Mammary epithelial cell (primary cell): ENCODE measurements at places on chromosomes 4 and X.

- DNase-seq: peak; percentile 80
These were observed 81.8 kb downstream of the TRIML1 start for GRCh38 chr4:188221090-188221489.

DNA sequence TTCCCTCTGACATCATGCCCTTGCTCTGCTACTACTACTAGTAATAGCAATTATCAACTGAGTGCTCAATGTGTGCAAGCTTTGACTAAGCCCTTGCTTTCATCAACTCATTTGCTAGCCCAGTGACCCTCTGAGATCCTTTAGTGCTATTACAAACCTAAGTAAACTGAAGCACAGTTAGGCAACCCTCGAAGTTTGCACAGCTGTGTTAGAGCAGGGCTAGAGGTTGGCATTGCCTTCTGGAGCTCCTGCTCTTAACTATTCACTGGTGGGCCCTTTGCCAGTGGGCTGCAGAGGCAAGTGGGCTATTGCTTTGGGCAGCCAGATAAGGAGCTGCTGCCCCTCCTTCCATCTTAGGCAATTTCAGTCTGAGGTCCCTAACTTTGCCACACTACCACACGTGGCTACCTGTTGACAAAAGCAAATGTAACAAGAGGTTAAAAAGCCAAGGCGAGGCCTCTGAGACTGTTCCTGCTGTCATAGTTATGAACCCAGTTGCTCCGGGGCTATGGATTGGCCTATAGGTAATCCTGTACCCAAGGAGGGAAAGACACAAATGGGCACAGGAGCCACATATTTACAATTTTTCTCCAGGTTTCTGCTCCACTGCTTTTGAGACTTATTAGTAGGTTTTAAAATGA is 41.5 kb upstream of the ANKRD50 start:
- no peak for DNase-seq

GRCh38 chr4:76003035-76003434 is 4.3 kb downstream of the CXCL9 start:
- no peak for DNase-seq

GRCh38 chrX:45428831-45429230 is 228.2 kb upstream of the DIPK2B start:
- DNase-seq: no peak

GRCh38 chrX:115021121-115021520 is 3.7 kb upstream of the IL13RA2 start:
- DNase-seq: no peak

- DNase-seq: no peak
These were observed 3.8 kb downstream of the NAT8L start for GRCh38 chr4:2062808-2063524.

DNA sequence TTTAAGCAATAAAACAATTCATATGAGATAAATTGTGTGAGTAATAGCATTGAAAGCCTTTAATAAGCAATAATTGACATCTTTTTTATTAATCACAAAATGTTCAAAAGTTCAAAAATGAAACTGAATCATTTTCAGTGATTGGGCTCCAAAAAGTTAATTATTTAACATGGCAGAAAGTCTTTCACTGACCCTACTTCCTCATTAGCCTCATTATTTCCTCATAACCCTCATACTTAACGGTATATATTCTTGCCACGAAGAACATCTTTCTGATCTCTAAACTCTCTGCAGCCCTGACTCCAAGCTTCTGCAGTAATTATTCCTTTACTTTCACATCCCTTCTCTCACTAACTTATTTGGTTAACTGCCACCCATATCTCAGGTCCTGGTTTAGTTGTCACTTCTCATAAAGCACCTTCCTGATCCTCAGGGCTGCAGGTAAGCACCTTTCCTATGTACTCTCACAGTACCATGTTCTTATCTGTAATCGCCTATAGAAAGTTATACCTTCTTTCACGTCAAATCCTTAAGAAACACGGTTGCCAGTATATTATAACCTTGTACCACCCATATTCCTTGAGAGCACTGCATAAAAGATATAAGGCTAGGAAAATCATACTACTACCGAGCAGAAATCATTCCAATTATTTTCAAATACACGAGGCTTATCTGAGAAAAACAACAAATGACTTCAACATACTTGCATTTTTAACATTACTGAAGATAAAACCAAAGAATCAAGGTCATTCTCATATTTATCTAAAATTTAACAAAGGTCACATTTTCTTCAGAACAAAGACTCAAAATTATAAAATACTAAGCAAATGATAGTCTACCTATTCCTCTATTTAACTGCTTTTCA is 72.2 kb downstream of the PPP3CA start:
- no peak for DNase-seq

DNA sequence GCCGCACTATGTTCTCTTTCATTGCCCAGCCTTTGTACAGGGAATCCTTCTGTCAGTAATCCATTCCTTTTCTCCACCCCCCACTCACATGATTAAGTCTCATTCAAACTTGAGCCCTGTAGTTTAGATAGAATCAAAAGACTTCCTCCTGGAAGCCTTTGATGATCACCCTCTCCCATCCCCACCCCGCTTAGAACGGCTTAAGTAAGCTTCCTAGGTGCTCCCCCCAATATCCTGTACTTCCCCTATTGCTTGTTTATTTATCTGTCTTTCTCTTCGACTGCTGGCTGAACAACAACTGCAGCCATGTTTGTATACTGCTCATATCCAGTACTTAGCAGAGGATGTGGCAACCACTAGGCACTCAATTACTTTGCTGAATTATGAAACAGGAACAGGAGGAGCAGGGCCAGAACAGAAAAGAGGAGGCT is 38.5 kb upstream of the GPC3 start:
- DNase-seq: no peak

- DNase-seq: peak; percentile 2
These were observed 104.5 kb upstream of the QRFPR start for GRCh38 chr4:121485190-121485804.

DNA sequence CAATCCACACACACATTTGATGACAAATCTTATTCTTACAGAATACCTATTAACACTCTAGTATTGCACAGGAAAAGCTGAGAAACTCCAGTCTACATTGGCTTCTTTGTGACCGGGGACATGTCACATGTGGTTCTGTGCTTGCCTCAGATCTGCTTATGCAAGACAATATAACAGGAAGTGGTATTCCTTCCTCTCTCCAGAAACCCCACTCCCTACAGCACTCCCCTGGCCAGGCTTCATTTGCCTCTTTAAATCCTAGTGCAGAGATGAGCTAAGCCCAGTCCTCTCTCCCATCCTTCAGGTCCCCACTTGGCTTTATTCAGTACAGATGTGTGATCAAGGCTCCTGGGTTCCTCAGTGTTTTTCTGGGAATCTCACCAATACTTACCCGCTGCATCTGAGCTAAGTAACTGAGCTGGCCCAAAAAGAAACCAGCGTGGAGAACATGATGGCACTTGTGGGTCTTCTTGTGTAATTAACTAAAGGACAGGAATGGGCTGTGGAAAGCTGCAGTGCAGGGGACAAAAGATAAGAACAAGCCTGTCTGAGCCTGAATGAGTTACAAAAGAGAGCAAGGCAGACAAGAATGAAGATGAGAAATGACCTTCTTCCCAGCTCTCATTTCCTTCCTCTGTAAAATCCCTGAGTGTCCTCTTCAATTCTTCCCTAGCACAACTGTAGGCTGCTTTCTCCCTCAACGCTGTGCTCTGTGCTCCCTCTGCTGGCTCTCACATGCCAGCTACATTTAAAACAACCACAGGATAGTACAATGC is 105.6 kb downstream of the HNRNPD start:
- peak; percentile 70 for DNase-seq

- no peak for DNase-seq
These were observed 43.3 kb upstream of the PRDM8 start for GRCh38 chr4:80153874-80154544.

GRCh38 chr4:3708611-3709010 is 57.6 kb upstream of the ADRA2C start:
- no peak for DNase-seq

DNA sequence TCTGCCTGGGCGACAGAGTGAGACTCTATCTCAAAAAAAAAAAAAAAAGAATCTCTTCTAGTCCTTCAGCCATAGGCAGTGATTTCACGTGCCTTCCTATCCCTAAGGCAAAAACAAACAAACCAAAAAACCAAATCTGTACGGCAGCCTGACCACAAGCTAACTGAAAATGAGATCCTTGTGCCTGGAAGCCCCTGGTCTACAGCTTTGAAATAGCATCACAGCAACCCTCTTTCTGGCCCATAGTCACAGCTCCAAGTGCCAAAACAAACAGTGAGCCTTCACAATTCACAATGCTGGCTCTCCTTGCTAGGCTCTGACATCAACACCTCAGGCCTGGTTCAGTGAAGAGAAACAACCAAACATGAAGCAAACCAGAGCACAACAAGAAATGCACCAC is 46.1 kb downstream of the TMEM150C start:
- peak; percentile 40 for DNase-seq

GRCh38 chr4:185902654-185903053 is 90.7 kb upstream of the SORBS2 start:
- DNase-seq: peak; percentile 5

DNA sequence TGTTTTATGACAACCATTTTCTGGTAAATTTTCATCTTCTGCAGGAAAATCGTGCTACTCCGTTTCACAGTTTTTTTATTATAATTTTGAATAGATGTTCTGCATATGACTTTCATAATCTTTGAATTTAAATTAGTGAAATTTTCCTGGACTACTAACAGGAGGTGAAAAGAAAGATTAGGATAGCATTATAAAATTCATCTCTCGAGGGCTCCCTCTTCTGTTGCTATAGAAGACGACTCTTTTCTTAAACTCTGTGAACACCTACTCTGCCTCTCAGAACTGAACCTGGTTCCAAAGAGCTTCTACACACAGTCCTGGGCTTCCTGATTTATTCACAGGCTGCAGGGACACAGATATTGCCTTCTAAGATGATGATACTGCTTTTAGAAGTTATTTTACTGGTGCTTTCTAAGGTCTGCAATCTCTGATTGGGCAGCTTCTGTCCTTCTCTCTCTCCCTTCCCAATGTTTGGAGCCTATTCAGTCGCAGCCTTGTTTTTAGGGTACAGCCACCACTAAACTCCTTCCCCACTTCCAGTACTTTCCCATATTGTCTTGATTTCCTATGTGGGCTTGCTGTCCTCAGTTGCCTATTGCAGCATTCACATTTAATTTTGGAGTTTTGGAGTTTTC is 10.1 kb upstream of the SAP30 start:
- DNase-seq: no peak

DNA sequence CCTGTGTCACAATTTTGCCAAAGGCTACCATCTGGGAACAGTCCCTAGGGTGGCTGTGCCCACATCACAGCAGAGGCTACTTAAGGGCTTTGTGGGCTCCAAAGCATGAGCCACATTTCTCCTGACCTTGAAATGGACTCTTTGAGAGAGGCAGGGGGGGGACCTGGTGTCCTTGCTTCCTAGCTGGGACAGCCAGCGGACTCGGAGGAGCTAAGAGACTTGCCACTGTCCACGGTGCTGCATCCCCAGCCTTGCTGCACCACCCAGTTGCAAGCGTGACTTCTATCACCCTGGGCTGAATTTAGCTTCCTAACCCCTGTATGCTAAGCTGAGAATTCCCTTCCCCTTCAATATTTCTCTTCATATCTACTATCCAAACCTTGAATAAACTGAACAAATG is 99.0 kb downstream of the PHKA2 start:
- DNase-seq: no peak

DNA sequence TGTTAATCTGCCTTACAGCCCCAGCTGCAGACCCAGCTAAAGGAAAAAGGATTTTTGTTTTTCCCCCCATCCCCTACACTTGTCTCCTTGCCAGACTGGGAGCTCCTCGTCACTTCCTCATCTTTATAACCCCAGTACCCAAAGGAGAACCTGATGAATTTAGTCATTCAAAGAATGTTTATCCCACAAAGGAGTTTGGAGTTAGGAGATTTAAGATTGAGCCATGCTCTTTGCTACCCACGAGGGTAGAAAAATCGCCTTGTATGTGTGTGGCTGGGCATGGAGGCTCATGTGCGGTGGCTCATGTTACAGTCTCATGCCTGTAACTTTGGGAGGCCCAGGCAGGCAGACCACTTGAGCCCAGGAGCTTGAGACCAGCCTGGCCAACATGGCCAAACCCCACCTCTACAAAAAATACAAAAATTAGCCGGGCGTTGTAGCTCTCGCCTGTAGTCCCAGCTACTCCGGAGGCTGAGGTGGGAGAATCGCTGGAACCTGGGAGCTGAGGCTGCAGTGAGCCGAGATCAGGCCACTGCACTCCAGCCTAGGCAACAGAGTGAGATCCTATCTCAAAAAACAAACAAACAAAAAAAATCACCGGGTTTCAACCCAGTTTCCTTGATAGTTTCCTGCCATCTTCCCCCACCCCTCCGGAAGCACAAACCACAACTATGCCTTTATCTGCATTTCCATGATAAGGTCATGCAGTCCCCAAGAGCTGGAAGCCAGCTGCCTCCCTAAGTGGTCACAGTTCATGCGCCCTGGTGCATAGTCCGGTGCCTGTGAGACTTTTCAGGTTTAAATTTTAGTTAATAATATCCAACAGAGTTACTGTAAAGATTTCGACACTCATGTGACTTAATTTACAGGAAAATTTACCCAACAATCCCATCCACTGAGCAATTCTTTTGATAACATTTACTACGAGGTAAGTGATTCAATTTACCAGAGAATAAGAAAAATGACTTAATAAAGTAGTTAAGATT is 1.5 kb downstream of the CFAP97 start:
- DNase-seq: no peak

GRCh38 chr4:72319601-72320021 is 249.4 kb downstream of the ADAMTS3 start:
- peak; percentile 90 for DNase-seq

GRCh38 chr4:123708902-123709301 is 312.3 kb downstream of the SPRY1 start:
- DNase-seq: no peak

- no peak for DNase-seq
These were observed 94.8 kb downstream of the CLNK start for GRCh38 chr4:10589799-10590198.

GRCh38 chr4:76943790-76944189 is 5.8 kb upstream of the SEPTIN11 start:
- no peak for DNase-seq

GRCh38 chr4:44446801-44447562 is 1.6 kb downstream of the KCTD8 start:
- no peak for DNase-seq

DNA sequence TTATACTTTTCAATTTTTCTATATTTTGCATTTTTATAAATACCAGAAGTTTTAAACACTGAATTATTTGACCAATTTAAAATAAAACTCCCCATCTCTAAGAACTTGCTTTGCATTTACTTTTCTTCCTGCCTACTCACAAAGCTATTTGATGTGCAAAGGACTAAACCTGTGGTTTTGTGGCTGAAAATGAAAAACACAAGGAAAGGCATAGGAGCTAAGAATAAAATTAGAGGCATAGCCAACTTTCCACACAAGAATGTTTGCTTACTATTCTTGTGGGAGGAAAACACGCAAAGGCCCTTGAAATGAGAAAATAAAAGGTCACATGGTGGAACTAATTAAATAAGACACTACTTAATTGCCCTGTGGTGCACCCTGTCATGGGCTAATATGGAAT is 221.2 kb downstream of the KLHL13 start:
- no peak for DNase-seq

DNA sequence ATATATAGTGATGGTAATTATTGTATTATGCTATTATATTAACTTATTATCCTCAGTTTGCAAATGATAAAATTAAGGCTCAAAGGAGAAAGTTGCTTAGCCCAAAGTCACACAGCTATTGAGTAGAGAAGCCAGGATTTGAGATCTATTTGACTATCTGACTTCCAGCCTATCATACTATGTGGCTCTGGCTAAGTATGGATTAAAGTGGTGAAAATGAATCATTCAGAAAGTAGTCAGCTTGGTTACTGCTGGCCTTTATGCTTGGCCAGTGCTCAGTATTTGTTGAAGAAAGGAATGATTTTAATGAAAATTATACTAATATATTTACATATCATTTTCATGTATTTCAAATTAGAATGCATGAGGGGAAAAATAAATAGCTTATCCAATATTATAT is 219.8 kb downstream of the SHROOM3 start:
- no peak for DNase-seq
